ENCODE measurements at places on chromosomes 3 and 15.

- H3K27me3 ChIP-seq: no peaks in the 10 kb centered on the region
- no peak for DNase-seq
- peaks cover 38% of the 10 kb centered on the region for H3K4me1 ChIP-seq
- H3K27ac ChIP-seq: peak overlapping the region; percentile 97
These were observed 759 bp upstream of the ARID3B start for GRCh38 chr15:74540161-74540760.

DNA sequence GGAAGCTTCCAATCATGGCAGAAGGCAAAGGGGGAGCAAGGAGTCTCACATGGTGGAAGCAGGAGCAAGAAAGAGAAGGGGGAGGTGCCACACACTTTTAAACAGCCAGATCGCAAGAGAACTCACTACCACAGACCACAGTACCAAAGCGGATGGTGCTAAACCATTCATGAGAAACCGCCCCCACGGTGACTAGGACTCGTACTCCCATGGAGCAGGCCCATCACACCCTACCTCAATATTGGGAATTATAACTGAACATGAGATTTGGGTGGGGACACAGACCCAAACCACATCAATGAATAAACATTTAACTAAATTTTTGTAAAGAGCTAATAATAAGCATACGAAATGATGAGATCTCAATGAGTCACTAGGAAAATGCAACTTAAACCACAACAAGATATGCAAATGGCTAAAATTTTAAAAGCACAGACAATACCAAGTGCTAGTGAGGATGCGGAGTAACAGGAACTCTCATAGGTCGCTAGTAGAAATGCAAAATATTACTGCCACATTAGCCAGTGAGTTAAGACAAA lies 10.0 kb downstream of the MRPS25 start:
- H3K4me3 ChIP-seq: peak overlapping the region; percentile 48
- peaks cover 20% of the 10 kb centered on the region for H3K4me1 ChIP-seq
- peaks cover 34% of the 10 kb centered on the region for H3K36me3 ChIP-seq
- peak; percentile 44 for DNase-seq
- peak overlapping the region; percentile 74 for H3K27ac ChIP-seq

GRCh38 chr15:82132096-82132495 lies 86.3 kb upstream of the MEX3B start:
- peaks cover 9% of the 10 kb centered on the region for H3K4me1 ChIP-seq
- H3K36me3 ChIP-seq: peaks cover 9% of the 10 kb centered on the region
- DNase-seq: no peak

- no peak overlapping the region for H3K27ac ChIP-seq
- no peaks in the 10 kb centered on the region for H3K4me1 ChIP-seq
- H3K27me3 ChIP-seq: peaks cover 2% of the 10 kb centered on the region
- H3K4me3 ChIP-seq: no peak overlapping the region
- no peaks in the 10 kb centered on the region for H3K36me3 ChIP-seq
These were observed 6.7 kb downstream of the NANOGP8 start for GRCh38 chr15:35078221-35078915.

DNA sequence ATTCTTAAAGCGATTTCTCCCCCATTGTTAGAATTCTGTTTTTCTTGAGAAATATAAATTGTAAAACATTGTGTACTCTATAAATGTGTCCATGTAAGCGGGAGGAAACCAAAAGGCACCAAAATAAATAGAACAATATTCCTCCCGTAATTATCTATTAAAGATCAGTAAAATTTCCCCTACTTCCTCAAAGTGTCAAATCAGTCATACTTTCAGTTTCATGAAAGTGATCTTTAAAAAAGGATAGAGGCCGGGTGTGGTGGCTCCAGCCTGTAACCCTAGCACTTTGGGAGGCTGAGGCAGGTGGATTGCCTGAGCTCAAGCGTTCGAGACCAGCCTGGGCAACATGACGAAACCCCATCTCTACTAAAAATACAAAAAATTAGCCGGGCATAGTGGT lies 278.9 kb downstream of the MECOM start:
- no peak overlapping the region for H3K4me3 ChIP-seq
- no peaks in the 10 kb centered on the region for H3K36me3 ChIP-seq
- no peaks in the 10 kb centered on the region for H3K4me1 ChIP-seq
- H3K27me3 ChIP-seq: peaks cover 2% of the 10 kb centered on the region

GRCh38 chr3:135159681-135160247 lies 364.7 kb downstream of the EPHB1 start:
- H3K36me3 ChIP-seq: no peaks in the 10 kb centered on the region
- DNase-seq: no peak
- H3K27me3 ChIP-seq: no peaks in the 10 kb centered on the region

- H3K27ac ChIP-seq: no peak overlapping the region
- H3K27me3 ChIP-seq: no peaks in the 10 kb centered on the region
- no peak for DNase-seq
- no peak overlapping the region for H3K4me3 ChIP-seq
- H3K36me3 ChIP-seq: no peaks in the 10 kb centered on the region
These were observed 136.8 kb downstream of the TPRG1 start for GRCh38 chr3:189308608-189309007.

- DNase-seq: peak; percentile 66
- H3K4me1 ChIP-seq: peaks cover 33% of the 10 kb centered on the region
- H3K27me3 ChIP-seq: no peaks in the 10 kb centered on the region
- H3K4me3 ChIP-seq: peak overlapping the region; percentile 87
These were observed 1.3 kb downstream of the ZNF710 start for GRCh38 chr15:90002428-90002844.

DNA sequence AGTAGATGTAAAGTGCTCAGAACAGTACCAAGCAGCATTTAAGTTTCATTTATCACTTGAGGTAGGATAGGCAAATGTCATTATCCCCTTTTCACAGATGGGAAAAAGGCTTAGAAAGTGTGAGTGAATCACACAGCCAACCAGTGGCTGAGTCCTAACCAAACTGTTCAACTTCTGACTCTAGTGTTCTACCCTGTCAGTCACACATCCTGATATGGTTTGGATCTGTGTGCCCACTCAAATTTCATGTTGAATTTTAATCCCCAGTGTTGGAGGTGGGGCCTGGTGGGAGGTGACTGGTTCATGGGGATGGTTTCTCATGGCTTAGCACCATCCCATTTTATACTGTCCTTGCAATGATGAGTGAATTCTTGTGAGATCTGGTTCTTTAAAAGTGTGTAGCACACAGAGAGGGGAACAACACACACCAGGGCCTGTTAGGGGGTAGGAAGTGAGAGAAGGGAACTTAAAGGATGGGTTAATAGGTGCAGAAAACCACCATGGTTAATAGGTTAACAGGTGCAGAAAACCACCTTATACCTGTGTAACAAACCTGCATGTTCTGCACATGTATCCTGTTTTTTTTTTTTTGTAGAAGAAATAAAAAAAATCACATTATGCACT lies 304.7 kb downstream of the SUCLG2 start:
- H3K4me1 ChIP-seq: peaks cover 5% of the 10 kb centered on the region
- no peaks in the 10 kb centered on the region for H3K27me3 ChIP-seq
- peaks cover 12% of the 10 kb centered on the region for H3K36me3 ChIP-seq

DNA sequence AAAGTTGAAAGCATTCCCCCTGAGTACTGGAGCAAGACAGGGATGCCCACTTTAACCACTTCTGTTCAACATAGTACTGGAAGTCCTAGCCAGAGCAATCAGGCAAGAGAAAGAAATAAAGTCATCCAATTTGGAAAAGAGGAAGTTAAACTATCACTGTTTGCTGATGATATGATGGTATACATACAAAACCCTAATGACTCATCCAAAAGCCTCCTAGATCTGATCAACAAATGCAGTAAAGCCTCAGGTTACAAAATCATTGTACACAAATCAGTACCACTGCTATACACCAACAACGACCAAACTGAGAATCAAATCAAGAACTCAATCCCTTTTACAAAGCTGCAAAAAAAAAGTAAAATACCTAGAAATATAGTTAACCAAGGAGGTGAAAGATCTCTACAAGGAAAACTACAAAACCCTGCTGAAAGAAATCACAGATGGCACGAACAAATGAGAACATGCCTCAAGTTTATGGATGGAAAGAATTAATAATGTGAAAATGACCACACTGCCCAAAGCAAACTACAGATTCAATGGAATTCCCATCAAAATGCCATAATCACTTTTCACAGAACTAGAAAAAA lies 40.3 kb downstream of the RPL39L start:
- H3K4me3 ChIP-seq: no peak overlapping the region
- no peak for DNase-seq
- peaks cover 14% of the 10 kb centered on the region for H3K36me3 ChIP-seq
- no peak overlapping the region for H3K27ac ChIP-seq
- peaks cover 16% of the 10 kb centered on the region for H3K4me1 ChIP-seq

Measured in activated naive CD8-positive, alpha-beta T cell treated with anti-CD3 and anti-CD28 coated beads, Interleukin-2, amount 10 ng/mL, durations not matched to agents 7 days and 5 days (primary cell).